ENCODE measurements at places on chromosomes 5 and 9.
A peak's percentile ranks its signal among the peaks of the same experiment; 100 is the strongest.

- DNase-seq, result peak; percentile 9
Measured at GRCh38 chr5:87246061-87246460, 21.6 kb upstream of the RASA1 start.

- DNase-seq, result no peak
Measured at GRCh38 chr5:31768046-31768445, 129.1 kb downstream of the PDZD2 start.

- DNase-seq, result peak; percentile 43
Measured at GRCh38 chr9:17116400-17116837, 18.4 kb upstream of the CNTLN start.

GRCh38 chr9:137460363-137461315 is 1.5 kb upstream of the NSMF start:
- DNase-seq, result no peak

- peak; percentile 2 for DNase-seq
Measured at GRCh38 chr5:101678481-101679193, 617.4 kb downstream of the SLCO4C1 start.

DNA sequence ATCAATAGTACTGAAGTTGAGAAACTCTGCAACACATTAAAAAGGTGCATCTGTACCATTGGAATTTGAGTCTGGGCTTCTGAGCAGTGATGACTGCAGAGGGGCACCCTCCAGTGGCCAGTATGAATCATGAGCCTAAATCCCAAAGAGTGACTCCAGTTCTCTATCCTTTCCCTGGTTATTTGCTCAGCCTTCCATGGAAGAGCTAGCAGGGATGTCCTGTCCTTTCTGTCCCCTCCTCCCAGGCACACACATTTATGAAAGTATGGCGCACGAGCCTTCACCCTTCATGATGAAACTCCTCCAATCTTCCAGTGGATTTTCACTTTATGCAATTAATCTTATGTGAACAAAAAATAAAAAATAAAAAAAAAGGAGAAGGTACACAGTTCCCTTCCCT is 81.0 kb downstream of the ESM1 start:
- peak; percentile 54 for DNase-seq

Measured in fibroblast of gingiva (primary cell).